ENCODE measurements at places on chromosomes 12 and 14.
A peak's percentile ranks its signal among the peaks of the same experiment; 100 is the strongest.

DNA sequence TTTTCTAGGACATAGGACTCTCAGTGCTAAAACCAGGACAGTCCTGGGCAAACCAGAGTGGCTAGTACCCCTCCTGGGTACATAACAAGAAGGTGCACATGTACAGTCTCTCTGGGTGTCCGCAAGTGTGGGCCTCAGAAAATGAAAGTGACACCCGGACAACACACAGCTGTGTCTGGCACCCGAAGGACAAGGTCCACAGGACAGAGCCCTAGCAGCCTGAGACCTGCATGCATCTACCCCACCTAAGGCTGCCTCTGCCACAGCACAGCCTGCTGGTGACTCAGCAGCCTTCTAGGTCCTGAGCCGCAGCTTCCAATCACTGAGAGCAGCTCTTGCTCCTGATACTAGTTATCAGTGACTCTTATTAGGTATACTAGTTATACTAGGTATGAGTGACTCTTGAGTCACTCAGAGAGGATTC is 784.1 kb upstream of the TBX3 start:
- no peak for DNase-seq

DNA sequence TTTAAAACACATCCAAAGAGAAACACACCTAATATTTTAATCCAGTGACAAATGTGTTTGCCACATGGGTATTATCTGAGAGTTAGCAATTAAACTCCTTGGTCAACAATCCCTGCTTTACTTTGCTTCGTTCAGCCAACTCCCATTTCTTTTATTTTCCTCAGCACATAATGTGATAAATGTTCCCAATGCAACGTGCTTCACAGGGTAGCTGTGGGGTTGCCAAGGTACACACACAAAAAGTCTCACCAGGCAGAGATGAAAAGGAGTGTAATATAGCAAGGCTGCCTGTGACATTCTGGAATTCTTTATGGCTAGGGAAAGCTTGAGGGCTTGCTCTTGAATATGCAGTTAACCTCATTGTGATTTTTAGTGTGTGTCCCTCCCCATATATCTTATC is 208.0 kb upstream of the DIO2 start:
- DNase-seq: no peak

DNA sequence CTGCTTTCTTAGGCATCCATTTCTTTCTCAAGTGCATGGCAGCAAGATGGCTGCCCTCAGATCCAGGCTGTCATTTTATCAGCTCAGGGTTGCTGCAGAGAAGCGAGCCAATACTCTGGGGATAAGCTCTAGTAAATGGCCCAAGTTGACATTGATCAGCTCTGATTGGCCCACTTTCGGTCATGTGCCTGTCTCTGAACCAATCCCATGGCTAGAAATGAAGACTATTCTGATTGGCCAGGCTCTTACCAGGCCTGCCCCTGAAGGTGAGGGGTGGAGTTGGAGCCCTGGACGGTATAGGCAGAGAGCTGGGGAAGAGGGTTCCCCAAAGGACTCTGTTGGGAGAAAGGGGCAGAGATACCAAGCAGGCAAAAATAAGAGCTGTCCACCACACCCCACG is 41.4 kb downstream of the MYO1H start:
- no peak for DNase-seq

- peak; percentile 82 for DNase-seq
Measured at GRCh38 chr14:82075566-82075965, 541.9 kb upstream of the SEL1L start.

DNA sequence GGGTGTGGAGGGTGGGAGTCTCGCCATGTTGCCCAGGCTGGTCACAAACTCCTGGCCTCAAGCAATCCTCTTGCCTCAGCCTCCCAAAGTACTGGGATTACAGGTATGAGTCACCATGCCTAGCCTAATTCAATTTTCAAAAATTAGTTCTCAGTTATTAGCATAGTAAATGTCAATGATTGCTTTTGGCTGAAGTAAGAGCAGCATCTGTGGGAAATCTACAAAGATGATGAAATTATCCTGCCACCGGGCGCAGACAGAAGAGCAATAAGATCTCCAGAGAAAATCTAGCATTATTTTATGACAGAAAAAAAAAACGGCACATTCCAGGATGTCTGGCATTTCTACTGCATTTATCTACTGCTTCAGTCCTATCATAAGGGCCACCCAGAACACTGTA is 97.9 kb upstream of the DAAM1 start:
- no peak for DNase-seq

- DNase-seq: no peak
Measured at GRCh38 chr14:97306133-97306759, 509.1 kb downstream of the VRK1 start.

GRCh38 chr12:3905664-3906063 is 32.5 kb upstream of the PARP11 start:
- DNase-seq: no peak

DNA sequence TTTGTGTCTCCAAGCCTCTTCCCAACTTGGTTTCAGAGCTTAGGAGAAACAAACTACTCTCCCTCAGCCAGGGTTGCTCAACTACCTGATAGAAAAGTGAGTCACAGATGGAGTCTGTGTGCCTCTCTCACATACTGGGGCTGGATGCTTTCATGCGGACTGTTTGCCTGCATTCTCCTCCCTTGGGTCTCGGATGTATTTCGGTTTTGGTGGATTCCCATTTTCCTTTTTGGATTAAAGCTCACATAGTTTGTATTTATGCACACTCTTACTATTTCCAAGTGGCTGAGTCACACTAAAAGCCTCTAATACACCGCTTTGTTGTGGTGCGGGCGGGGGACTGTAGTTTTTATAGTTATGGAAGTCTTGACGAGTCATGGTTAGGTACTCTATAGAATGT is 505.4 kb downstream of the LRFN5 start:
- DNase-seq: no peak

DNA sequence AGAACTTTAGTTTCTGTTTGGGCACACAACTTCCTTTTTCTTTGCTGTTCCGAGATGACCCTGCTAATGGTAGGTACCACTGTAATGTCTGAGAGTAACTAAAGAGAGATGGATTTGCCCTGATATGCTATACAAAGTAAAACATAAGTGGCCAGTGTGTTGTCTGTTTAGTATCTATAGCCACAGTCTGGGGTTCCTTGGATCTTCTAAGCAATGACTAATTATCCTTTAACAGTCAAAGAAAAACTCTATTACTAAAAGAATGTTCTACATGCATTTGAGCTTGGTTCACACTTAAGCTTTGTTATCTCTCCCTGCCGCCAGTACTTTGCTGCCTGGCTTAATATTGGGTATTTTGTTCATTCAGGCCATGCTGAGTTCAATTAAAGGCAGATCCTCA is 1051.9 kb upstream of the FLRT2 start:
- DNase-seq: no peak

DNA sequence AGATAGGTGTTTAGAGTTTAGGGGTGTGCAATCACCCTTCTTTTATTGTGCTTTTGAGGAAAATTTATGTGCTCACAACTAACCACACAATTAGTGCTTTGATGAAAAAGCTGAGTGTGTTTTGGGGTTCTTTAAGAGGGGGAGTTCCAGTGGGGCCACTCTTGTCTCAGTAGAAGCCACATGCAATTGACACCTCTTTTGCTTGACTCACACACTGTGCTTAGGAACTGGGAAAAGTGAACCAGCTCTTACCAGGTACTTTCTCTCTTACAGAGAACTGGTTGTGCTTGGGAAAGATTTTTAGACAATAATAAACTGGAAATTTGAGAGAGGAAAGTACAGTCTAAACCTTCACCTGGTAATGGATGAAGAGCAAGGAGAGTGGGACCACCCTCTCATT is 12.3 kb upstream of the YBX3 start:
- no peak for DNase-seq

DNA sequence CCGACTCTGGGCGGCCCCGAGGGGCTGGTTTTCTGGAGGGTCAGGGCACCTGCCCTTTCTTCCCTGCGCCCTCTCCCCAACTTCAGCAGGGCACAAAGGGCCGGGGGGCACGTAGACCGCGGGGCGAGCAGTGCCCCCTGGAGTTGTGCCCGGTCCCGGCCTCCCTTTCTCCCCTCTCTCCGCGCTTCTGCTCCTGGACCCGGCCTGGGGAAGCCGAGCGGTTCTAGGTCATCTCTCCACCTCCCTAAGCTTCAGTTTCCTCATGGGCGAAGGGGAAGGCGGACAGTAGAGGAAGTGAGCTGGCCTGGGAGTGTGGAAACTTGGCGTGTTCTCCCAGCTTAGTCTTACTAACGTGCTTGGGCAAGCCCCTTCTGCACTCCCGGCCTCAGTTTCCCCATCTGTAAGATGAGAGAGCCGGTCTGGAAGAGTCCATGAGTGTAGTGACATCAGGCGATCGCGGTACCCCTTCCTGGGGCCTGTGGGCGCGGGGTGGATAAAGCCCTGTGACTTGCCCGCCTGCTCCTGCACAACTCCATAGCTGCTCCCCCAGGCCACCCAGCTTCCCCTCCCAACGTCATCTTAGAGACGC is 158.6 kb upstream of the PARP11 start:
- DNase-seq: no peak

- DNase-seq: no peak
Measured at GRCh38 chr12:11431486-11431885, 36.1 kb upstream of the PRB2 start.

GRCh38 chr12:57832966-57833365 is 13.6 kb downstream of the CTDSP2 start:
- no peak for DNase-seq

DNA sequence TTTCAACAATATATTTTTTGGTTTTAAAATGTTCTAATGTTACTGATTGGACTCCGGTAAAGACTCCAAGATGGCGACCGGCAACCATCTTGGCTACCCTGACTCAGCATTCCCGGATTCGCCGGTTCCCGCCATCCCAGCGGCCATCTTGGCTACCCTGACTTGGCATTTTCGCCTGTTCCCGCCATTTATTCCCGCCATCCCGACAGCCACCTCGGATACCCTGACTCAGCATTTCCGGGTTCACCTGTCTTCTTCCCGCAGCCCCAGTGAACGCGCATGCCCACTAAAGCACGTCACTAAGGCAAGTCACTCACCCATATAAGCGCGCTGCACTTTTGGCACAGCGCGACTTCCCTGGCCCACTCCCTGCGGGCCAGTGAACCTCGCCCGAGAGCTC is 9.0 kb upstream of the LRFN5 start:
- DNase-seq: no peak

DNA sequence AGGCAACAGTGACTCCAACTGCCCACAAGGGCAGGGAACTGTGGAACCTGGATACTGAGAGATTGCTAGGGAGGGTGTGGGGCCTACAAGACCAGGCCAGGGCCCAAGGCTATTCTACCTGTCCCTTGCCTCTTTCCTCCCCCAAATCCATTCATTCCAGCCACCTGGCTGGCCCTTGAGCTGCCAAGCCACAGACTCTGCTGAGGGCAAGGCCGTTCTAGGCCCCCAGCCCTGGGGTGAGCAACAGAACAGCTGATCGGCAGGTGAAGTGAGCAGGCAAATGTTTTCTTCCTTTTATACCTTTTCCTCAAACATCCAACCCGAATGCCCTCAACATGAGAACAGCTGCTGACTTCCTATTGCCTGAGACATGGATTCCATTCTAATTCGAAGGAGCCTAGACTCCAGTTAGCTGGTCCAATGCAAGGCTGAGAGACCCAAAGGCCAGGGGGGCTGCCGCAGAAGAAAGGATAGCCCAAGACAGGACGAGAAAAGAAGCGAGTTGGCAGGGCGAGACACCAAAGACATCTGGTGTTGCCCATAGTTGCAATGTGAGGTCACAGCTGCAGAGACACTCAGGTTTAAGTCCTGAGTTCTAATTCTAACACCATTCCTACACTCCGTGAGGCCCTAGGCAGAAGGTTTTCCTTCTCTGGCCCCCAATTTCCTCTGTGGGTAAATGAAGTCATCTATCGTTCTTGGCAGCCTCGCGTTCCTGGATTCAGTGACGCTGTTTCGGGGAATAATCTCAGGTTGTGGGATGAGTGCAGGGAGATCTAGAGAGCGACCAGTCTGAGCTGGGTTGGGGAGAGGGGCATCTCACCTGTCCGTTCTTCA is 1.7 kb downstream of the C1QL4 start:
- no peak for DNase-seq

- no peak for DNase-seq
Measured at GRCh38 chr12:34595749-34596733, 573.7 kb downstream of the ALG10 start.

DNA sequence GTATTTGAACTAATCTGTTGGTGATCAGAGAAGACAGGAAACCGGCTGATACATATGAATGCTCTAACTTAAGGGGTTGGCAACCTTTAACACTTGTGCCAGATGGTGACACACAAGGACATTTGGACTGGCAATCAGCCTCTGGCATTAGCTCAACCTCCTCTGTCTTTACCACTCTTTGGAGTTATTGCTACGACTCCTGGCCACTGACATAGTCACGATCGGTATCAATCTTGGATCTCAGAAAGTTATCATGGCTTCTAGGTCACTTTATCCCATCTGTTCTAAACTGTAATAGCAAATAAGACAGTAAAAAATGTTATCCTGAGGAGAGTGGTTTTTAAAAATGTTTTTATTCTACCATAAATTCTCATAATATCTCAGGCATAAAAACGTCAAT is 575.2 kb upstream of the MDGA2 start:
- no peak for DNase-seq

DNA sequence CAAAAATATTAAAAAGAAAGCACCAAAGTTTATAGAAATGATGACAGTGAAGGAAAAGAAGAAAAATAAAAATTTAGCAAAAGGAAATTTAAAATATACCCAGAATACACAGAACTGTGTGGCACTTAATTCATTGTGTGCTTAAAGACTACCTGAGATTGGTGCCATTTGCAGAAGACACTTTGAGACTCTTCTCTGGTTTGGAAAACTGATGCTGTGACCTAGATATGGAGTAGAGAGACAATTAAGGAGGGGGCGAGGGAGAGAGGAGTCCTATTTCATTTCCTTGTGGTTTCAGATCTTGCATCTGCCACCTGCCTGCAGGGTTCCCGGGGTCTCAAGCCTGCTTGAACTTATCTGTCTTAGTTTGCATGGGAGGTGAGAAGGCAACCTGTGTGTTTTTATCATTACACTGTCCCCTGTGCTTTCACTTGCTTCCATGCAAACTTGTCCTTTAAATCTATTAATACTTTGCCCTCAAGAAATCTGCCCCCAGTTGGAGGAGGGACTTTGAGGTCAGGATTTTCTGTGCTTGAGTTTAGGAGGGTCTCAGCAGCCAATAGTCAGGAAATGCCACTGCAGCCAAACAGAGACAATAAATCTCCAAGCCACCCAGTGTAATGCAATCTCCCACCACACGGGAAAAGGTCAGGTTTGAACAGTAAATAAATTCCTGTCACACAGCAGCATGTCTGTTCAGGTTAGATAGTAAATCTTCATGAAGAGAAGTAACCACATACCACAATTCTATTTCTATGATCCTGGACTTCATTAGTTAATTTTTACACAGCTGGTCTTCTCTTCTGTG is 119.4 kb downstream of the CAND1 start:
- DNase-seq: no peak

DNA sequence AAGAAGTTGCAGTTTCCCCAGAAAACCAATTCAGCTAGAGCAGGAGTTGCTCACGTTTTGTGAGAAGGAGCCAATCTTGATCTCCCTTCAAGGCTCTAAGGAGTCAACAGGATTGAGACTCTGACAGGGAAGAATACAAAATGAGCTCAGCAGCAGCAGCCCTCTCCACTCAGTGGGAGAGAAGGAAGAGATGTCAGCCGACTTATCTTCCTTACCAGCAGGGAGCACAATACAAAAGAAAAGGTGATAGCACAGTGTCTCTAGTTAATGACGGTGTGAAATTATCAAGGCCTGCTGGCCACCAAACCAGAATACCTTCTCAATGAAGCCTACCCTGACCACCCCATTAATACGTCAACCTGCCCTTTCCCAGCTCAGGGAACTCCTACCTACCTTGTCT is 223.6 kb upstream of the TMPO start:
- no peak for DNase-seq

All from mesothelial cell of epicardium (in vitro differentiated cells).